ENCODE measurements at places on chromosomes 2 and 18.

DNA sequence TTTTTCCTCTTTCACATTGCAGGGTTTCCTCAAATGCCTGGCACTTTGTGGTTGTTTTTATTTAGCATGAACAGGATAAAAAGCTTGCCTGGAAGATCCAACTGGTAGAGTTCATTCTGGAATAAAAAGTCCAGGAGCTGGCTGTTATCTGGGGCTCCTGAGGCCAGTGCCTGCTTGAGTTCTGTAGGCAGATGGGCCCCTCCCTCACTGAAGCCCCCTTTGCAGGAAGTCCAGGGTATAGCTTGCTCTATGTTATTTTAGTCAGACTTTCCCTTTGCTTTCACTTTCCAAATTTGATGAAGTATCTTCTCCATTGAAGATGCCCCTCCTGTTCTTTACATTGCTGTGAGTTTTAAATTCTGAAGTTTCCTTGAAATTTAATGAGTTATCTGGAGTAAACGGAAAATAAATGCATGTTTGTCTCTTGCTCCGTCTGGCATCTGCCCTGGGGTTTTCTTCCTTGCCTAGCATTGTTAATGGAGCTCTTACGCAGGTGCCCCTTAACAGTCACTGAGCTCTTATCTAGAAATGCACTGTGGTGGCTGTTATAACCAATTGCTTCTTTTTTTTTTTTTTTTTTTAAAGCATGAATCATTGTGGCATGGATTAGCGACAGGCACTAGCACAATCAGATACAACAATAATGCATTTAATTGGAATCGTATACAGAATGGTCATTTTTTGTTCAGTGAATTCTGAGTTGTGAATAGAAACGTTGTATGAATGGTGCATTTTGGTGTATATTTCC lies 27.0 kb upstream of the LPIN1 start:
- DNase-seq = no peak

DNA sequence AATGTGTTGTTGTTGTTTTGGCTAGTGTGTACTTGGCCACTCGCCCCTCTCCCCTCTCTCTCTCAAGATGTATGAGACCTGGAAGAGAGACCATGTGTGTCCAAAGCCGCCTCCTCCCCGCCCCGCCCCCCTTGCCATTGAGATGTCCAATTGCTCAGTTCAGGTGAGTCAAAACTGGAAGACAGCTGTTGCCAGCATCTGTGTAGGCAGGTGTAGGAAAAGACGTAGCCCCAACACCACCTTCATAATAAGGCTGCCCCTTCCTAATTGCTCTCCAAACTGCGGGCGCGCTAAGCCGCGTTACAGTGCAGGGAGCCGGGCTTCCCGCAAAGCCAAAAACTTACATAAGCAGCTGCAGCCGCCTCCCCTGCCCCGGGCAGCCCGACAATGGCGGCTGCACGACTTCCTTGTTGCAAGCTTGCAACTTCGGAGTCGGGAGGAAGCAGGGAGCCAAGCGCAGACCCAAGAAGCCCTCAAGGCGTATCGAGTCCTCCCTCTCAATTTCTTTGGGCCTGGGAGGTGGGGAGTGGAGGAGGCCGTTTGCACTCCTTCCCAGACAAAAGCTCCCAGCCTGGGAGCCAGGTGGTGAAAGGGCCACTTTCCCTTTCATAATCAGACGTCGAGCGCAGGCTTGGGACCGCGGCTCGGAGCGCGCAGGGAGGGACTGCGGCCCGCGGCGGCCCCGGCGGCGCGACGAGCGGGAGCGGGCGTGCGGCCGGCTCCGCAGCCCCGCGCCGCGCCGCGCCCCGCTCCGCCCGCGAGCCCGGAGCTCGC lies 882 bp downstream of the ZBTB14 start:
- DNase-seq = no peak

DNA sequence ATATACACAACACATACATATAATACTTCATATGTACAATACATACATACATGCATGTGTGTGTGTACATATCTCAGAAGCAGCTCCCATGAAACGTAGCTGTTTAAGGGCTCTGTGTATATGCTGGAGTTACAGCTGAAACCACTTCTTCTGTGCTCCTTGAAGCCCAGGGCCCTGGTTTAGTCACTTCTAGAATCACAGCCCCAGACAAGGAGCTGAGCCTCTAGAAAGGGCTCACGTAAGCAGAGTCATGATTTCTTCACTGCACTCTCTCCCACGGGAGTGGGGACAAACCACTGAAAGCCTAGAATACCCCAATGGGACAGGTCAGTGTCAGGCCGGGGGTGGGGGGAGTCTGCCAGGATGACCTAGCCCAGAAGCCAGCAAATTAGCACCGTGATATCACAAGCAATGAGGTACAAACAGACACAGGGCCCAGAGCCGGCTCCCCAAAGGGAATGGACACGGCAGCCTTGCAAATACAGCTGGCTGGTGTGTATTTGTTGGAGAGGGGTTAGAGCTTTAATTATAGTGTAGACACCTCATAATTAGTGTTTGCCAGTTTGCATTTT lies 90.3 kb downstream of the C1QL2 start:
- no peak for DNase-seq

DNA sequence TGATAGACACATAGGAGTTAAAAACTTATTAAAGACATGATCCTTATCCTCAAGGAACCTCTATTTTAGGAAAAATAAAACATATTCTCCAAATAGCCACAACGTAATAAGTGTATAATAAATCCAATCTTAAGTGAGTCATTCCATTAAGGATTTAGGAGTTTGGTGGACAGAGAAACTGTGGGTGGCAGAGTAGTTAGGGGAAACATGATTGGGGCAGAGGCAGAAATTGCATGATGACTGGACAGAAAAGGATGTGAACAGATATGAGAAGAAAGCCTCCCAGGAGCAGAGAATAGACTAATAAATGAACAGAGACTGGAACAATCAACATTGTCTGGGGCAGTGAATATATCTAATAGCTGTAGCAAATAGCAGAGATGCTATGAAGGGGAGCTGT lies 48.1 kb upstream of the SIGLEC15 start:
- peak; percentile 37 for DNase-seq

GRCh38 chr2:52327641-52328040 lies 1295.7 kb upstream of the NRXN1 start:
- no peak for DNase-seq

- no peak for DNase-seq
Measured at GRCh38 chr2:156057647-156058046, 274.9 kb downstream of the NR4A2 start.

All from kidney tubule cell (primary cell).